ENCODE measurements at places on chromosomes 6 and 20. TPM values are rescaled to one million over a fixed set of nuclear protein-coding genes. Genes with fewer than 3 reads are reported as not detected.

Gene LGSN
- total RNA-seq, result not detected

Gene STMND1
- total RNA-seq, result not detected

Gene CCNC
- total RNA-seq, result 91.4 TPM

Gene LYRM2
- total RNA-seq, result 14.4 TPM

Gene NKAPL
- 0.57 TPM for total RNA-seq

Gene RGS17
- 3.4 TPM for total RNA-seq

Gene MYL9
- 7.6 TPM for total RNA-seq

Gene KCNK5
- total RNA-seq, result not detected

Gene POPDC3
- 1.3 TPM for total RNA-seq

Gene PSMB9
- total RNA-seq, result 2.9 TPM

Gene GSTA3
- total RNA-seq, result not detected

Gene OPRL1
- total RNA-seq, result 1.3 TPM

Gene CST5
- not detected for total RNA-seq

Gene PRDM13
- not detected for total RNA-seq

Gene NRN1
- 47.7 TPM for total RNA-seq

Gene BAK1
- total RNA-seq, result 29.7 TPM

Gene LIN28B
- not detected for total RNA-seq

Gene TNF
- not detected for total RNA-seq

Gene CLPSL1
- total RNA-seq, result not detected

Gene DZANK1
- total RNA-seq, result 1.7 TPM

Gene MRAP2
- 3.6 TPM for total RNA-seq

Gene LMBRD1
- total RNA-seq, result 17.3 TPM

Gene LTB
- total RNA-seq, result 3.9 TPM

Gene TUBB1
- not detected for total RNA-seq

Gene VIP
- total RNA-seq, result 0.76 TPM

Gene XKR7
- not detected for total RNA-seq

Gene ADGB
- total RNA-seq, result not detected

Gene ABHD16B
- total RNA-seq, result not detected

Gene SLC22A16
- total RNA-seq, result not detected

Gene EBF4
- total RNA-seq, result 0.19 TPM

Gene ADGRF4
- total RNA-seq, result not detected

Gene GTSF1L
- not detected for total RNA-seq
